ENCODE measurements at places on chromosomes 13 and 19.

DNA sequence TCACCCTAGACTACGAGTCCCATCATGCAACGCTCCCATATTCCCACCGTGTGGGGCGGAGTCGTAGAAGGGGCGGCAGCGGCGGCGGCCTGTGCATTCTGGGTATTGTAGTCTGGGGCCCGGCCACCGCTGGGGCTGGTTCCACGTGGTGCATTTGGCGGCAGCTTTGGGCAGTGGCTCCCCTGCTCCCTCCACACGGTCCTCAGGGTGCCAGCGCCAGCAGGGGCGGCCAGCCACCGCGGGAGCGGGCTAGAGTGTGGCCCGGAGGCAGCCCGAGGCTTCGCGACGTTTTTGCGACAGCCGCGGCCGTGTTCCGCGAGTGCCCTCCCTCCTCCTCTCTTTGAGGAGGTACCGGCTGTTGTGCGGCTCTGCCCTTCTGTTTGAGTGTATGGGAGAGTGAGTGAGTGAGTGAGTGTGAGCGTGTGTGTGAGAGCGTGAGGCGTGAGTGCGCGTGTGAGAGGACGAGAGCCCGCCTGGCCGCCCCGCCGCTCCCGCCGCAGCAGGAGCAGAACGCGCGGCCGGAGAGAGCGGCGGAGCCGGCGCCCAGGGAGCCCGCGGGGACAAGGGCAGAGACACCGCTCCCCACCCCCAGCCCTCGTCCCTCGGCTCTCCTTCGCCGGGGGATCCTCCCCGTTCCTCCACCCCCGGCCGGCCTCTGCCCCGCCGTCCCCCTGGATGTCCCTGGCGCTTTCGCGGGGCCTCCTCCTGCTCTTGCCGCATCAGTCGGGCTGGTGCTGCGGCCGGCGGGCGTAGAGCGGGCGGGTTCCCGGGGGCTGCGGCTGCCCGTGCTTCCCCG, at the start of gene CDK8:
Gene CDK8 (plus strand): TSS at position 343 of the 796 bp plus-strand sequence. CDS start 513 bp downstream, outside the sequence.
- DNase-seq = peak; percentile 73

DNA sequence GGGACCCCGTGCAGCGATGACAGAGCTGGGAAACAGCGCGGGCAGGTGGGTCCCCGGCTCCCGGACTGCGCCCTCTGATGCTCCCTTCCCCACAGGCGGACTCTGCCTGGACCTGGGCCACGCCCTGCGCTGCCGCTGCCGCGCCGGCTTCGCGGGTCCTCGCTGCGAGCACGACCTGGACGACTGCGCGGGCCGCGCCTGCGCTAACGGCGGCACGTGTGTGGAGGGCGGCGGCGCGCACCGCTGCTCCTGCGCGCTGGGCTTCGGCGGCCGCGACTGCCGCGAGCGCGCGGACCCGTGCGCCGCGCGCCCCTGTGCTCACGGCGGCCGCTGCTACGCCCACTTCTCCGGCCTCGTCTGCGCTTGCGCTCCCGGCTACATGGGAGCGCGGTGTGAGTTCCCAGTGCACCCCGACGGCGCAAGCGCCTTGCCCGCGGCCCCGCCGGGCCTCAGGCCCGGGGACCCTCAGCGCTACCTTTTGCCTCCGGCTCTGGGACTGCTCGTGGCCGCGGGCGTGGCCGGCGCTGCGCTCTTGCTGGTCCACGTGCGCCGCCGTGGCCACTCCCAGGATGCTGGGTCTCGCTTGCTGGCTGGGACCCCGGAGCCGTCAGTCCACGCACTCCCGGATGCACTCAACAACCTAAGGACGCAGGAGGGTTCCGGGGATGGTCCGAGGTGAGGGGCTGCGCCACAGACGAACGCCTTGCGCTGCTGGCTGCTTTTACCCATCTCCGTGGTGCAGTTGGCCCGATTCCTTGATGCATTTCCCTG, 7.8 kb upstream of the SELENOV start:
- peak; percentile 86 for DNase-seq

GRCh38 chr19:36198119-36198518, 16.3 kb downstream of the ZNF565 start:
- DNase-seq = no peak

DNA sequence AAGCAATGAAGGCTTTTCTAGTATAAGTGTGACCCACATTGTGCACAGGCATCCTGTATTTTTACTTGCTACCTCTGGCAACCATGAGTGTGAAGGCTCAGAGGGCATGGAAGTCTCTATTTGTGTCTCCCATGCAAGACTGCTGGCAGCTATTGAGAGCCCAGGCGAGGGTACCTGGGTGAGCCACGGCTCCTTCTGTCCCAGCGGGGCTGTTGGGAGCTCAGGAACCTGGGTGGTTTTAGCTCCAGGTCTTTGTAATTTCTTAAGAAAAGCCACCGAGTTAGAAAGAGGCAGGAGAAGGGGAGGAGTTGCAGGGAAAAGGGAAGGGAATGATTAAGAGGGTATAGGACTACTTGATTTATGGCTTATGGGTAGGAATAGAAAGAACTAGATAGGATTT, 190.4 kb upstream of the SOX1 start:
- no peak for DNase-seq

GRCh38 chr19:524062-524674, 7.4 kb upstream of the CDC34 start:
- DNase-seq = no peak

DNA sequence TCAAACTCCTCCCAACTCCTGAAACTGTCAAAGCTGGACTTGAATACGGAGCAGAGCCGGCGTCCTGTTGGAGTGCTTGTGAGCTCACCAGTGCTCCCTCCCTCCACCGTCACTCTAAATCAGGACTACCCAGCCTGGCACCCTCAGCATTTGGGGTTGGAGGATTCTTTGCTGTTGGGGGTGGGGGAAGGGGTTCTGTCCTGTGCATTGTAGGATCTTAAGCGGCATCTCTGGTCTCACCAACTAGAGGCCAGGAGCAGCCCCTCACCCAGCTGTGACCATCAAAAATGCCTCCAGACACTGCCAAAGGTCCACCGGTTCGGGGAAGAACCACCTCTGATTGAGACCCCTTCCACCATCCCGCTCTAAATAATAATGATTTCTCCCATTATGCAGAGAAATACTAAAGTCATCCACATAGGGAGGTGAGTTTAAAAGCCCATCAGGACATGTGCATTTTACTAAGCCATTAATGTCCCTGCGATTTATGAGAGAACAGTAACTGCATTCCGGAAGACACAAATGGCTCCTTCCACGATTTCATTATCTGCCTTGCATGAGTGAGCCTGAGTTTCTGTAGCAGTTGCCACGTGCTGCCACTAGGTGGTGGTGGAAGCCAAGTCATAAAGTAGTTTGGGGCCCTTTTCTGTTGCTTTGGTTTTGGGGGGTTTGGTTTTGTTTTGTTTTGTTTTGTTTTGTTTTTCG, 16.1 kb upstream of the USP29 start:
- peak; percentile 35 for DNase-seq

GRCh38 chr13:111361873-111362648, 41.6 kb downstream of the TEX29 start:
- DNase-seq = no peak

DNA sequence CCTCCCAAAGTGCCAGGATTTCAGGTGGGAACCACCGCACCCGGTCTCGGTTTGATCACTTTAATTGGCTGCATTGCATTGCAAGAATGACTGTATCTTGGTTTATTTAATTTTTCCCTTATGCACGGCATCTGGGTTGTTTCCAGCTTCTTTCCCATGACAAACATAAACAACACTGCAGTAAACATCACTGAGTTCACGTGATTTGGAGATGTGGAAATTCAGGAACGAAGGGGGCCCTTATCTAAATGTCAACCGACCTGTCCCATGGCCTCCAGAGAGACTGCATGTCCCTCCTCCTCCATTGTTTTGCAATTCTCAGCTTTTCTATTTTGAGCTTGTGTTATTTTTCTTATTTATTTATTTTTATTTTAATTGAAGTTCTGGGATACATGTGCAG, 14.4 kb upstream of the SULT2B1 start:
- no peak for DNase-seq

DNA sequence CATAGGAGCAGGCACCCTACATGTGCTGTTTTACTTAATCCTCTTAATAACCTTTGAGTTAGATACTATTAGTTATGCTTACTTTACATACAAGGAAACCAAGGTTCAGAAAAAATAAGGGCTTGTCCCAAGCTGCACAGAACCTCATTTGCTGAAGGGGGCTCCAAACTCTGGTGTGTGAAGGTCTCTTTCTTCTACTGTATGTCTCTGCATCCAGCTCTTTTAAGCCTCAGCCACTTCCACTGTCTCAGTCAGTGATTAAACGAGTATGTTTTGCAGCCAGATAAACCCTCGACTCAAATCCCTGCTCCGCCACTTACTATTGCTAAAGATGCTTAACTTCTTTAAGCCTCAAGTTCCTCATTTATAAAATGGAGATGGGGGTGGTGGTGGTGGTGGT, 112.4 kb upstream of the WASF3 start:
- no peak for DNase-seq

GRCh38 chr13:24671386-24672113, 8.7 kb upstream of the ATP12A start:
- DNase-seq = no peak

DNA sequence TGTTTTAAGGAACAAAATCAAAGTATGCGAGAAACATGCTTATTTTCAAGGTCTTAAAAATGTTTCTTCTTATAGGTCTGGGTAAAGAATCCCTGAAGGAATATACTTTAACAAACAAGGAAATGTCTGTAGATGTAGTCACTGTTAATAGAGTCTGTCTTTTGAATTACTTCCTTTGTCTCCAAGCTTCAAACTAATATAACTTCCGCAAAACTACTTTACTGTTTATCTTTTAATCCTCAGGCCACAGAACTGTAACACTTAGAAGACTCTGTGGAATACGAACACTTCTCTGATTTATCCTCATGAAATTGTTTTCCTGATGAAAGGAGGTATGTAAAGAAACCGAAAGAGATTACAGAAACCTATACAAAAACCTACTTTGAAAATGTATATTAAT, 316.0 kb downstream of the PCDH9 start:
- DNase-seq = no peak

- no peak for DNase-seq
These were observed 5.6 kb upstream of the SIGLEC12 start for GRCh38 chr19:51507192-51507591.

DNA sequence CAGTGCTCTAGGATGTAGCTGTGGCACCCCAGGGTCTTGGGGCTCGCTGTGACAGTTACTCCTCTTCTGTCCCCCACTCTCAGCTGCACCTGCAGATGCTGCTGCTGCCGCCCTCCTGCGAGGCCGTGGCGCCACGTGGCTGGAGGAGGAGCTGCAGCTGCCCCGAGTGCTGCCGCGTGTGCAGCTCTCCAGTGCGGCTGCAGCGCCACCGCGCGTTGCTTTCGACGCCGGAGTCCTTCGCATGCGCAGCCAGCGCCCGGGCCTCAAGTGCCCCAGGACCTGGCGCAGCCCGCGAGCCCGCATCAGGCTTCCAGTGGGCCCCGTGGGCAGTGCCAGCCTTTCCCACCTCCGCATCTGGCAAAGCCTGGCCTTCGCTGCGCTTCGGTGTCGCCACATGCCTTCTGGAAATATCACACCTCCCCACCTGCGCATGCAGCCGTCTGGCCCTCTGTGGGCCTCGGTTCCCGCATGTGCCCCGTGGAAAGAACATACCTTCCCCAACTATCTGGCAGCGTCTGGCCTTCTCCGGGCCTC, 692 bp upstream of the ZNF580 start:
- peak; percentile 91 for DNase-seq

DNA sequence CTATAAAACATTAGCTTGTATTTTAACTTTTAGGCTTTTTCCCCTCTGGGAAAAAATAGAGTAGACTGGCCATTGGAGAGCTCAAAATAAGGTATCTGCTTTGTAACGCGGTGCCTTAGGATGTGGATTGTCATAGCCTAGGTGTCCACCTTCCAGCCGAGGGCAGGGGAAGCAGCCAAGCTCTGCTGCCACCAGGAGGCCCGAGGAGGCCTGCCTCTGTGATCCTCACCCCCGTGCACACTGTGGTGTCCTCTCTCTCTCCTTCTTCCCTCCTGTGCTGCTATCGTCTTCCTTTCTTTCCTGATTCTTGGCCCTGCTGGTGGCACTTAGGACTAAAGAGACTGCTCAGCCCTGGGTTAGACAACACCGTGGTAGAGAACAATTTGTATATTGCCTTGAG, 11.3 kb downstream of the HNRNPM start:
- no peak for DNase-seq

DNA sequence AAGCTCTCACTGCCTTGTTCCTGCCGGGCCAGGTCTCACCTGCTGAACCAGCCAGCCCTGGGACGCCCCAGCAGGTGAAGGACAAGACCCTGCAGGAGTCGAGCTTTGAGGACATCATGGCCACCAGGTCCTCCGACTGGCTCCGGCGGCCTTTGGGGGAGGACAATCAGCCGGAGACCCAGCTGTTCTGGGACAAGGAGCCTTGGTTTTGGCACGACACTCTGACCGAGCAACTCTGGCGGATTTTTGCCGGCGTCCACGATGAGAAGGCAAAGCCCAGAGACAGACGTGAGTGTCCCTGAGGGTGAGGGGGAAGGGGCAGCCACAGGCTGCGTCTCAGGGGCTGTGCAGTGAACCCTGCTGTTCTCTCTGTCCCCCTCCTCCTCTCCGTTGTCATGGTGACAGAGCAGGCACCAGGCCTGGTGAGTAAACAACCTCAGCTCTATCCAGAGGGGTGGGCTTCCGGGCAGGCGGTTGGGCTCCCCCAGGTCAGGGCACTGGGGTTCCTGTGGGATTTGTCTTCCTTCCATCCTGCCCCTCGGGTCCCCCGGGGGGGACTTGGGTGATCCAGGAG, 9.7 kb downstream of the TLE6 start:
- no peak for DNase-seq

DNA sequence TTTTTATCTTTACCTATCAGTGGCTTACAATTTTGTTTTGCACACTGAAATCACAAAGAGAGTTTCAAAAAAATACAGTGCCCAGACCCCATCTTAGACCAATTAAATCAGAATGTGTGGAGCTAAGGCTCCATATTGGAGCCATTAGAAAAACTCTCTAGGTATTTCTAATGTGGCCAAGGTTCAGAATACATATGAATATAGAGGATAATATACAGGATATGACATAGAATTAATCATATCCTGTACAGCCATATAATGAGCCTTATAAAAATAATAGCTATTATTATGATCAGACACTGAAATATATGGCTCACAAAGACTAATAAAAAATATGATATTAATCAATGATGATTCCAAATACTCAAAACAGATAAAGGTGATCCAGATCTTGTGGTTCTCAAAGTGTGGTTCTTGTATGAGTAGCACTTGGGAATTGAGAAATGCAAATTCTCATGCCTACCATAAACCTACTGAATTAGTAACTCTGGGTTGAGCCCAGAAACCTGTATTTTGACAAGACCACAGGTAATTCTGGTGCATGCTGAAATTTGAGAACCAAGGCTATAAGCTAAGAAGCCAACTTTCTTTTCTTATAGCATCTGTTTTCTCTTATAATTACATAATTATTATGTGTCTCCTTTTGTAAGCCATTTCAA, 408.0 kb downstream of the DIAPH3 start:
- DNase-seq = no peak

GRCh38 chr13:85543144-85543543, 256.1 kb downstream of the SLITRK6 start:
- no peak for DNase-seq

DNA sequence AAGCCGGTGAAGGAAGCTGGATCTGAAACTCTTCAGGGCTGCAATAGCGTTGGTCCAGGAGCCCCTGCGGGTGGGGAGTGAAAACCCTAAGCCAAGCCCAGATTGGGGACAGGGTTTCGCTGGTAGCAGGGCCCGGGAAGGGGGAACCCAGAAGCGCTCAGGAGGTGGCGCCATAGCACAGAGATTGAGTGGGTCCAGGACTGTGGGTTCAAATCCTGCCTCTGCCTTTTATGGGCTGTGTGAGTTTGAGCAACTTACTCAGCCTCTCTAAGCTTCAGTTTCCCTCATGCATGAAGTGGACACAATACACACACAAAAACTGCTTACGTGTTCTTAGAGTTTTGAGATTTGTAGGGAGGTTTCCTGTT, 8.3 kb upstream of the SYCN start:
- peak; percentile 36 for DNase-seq

- no peak for DNase-seq
These were observed 74.6 kb upstream of the MEDAG start for GRCh38 chr13:30831515-30831914.
